Renal cortical epithelial cell (primary cell): ENCODE measurements at places on chromosomes 5 and 9.
A peak's percentile ranks its signal among the peaks of the same experiment; 100 is the strongest.

DNA sequence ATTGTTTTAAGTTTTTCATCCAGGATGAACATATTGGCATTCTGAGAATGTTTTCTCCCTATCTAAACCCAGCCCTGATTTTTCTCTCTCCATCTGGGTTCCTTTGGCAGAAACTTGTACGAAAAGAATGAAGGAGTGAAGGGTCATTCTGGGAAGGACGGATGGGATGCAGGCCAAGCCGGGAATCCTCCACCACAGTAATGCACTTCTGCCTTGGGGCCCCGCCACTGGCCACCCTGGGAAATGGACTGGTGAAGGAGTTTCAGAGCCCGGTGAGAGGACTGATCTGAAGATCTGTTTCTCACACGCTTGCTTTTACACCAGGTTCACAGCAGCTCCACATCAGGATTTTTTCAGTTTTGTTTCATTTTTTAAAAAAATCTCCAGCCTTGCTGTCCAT, 554.8 kb downstream of the BNC2 start:
- DNase-seq, result no peak

- peak; percentile 45 for DNase-seq
Measured at GRCh38 chr5:159855476-159856191, 60.6 kb upstream of the ADRA1B start.

GRCh38 chr9:19456426-19456825, 47.6 kb downstream of the ACER2 start:
- DNase-seq, result no peak

- no peak for DNase-seq
Measured at GRCh38 chr9:116230051-116230632, 76.6 kb downstream of the PAPPA start.

DNA sequence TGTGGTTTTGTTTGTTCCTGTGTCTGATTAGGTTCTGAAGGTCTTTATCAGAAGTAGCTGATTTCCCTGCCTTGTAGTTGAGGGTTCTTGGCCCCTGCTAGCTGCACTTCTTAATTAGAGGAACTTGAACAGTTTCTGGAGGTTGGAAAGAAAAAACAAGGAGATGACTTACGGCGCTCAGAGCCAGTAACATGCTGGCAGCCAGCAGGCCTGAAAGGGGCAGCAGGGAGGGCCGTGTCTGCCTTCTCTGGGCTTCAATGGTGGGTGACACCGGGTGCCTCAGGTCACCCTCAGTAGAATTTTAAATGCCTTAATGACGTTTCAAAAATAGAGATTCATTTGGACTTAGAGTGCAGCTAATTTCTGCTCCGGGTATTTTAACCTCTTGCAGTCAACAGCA, 15.8 kb downstream of the UBE2QL1 start:
- no peak for DNase-seq
